ENCODE measurements at places on chromosomes 3 and 15. TPM values are rescaled to one million over a fixed set of nuclear protein-coding genes. Genes with fewer than 3 reads are reported as not detected.

- DNase-seq, result peak; percentile 46
These were observed 34.6 kb downstream of the FMN1 start for GRCh38 chr15:33159726-33160453.

DGKG gene
- total RNA-seq, result 20.3 TPM

GRCh38 chr3:108031895-108032294, 58.9 kb downstream of the CD47 start:
- peak; percentile 48 for DNase-seq

GRCh38 chr15:99283717-99284116, 32.4 kb downstream of the LRRC28 start:
- no peak for DNase-seq

DNA sequence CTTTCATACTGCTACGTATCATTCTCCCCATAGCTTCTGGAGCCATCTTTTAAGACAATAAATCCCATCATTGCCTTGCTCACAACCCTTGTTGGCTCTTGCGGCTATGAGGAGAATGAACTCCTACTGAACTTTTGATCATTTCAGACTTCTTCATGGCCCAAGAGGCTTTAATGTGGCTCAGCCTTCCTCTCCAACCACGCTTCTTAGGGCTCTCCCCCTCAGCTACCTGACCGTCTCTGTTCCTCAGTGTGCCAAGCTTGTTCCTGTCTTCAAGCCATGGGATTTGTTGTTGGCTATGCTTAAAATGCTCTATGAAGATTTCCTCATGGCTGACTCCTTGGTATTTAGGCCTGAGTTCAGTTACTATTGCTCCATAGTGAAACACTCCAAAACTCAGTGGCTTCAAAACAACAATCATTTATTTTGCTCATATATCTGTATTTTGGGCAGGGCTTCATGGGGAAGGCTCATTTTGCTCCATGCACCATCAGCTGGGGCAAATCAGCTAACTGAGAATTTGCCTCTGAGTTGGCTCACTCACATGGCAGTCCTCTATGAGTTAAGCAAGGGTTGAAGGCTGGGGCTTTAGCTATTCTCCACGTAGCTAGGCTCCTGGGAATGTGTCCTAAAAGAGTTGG, 47.5 kb downstream of the FOXL2 start:
- DNase-seq, result no peak
